ENCODE measurements at places on chromosomes 2 and 18. TPM values are rescaled to one million over a fixed set of nuclear protein-coding genes. Genes with fewer than 3 reads are reported as not detected.

DNA sequence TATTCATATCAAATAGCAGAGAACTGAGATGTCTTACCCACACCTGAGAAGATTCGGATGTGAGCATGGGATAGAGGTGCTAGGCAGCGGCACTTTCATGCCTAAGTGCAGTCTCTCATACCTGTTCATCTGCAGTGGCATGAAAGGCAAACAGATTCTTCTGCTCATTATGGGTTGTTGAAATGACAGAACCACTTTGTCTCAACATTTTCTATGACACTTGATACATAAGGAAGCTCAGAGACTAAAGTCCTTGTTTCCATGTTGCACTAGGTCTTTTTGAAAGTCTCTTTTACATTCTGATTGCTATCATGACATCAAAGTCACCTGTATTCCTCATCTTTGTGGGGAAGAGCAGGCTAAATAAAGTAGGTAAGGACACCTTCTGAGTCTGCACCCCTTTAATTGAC is 8.0 kb upstream of the SCN1A start:
- no peak for DNase-seq

DNA sequence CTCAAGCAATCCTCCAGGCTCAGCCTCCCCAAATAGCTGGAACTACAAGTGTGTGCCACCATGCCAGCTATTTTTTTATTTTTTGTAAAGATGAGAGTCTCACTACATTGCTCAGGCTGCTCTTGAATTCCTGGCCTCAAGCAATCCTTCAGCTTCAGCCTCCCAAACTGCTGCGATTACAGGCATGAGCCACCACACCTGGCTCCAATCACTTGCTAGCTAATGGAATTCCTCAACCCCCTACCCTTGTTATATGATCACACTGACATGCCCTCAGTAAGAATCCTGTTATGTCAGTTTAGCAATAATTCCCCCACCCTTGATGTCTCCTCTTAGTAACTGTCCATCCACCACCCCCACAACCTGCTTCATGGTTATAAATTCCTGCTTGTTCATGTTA is 12.3 kb downstream of the CHN1 start:
- DNase-seq = no peak

- DNase-seq = no peak
These were observed 43.1 kb upstream of the NABP1 start for GRCh38 chr2:191634791-191635190.

DNA sequence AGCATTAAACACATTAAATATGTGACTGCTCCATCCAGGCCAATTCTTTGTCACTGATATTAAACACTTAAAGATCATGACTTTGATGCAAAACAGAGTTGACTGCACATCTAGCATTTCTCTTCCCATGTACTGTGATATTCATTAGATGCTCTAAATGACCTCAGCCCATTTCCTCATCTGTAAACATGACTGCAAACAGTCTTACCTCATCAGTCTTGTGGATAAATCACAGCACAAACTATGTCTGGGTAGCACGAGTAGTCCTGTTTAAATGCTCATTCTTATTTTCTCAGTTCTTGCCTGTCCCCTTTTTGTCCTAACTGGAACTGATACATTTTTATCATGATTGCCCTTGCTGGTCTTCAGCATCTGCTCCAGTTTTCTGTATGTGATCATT is 1974.8 kb upstream of the LRRTM1 start:
- DNase-seq = no peak

DNA sequence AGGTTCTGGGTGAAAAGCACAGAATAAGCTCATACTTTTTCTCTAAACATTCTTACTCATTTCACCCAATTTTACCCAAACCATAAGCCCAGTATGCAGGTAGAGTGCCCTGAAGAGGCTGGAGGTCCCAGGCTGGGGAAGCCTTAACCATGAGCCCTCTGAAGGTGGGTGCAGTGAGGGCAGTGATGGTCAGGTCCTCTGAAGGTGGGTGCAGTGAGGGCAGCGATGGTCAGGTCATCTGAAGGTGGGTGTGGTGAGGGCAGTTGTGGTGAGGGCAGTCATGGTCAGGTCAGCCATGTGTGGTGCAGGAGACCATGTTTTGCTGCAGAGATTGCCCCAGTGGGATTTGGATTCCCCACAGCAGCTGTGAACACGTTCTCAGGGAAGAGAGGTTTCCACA is 148.8 kb downstream of the SNTG2 start:
- DNase-seq = no peak

DNA sequence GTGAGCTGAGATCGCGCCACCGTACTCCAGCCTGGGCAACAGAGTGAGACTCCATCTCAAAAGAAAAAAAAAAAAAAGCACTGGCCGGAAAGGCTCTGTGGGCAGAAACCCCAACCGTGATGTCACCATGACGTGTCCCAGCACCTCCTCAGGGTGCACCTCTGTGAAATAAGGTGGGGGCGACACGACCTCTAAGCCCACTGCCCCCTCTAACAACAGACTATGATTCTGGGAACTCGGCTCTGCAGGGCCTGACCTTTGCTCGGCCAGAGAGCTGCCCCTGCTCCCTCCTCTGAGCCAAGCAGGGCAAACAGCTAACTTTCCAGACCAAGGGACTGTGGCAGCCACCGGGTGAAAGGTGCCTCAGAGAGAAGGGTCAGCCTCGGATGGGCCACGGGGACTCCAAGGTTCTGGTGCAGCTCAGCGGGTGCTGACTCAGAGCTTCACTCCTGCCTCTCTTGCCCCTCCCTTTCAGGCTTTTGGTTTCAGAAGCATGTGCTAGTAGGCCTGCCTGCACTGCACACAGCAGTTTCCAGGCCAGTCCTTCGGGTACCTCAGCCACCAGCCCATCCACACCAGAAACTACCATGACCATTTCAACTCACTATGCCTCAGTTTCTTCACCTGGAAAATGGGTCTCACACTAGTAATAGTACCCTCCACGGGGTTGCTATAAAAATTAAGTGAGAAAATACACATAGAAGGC is 8.0 kb downstream of the TMBIM1 start:
- no peak for DNase-seq

DNA sequence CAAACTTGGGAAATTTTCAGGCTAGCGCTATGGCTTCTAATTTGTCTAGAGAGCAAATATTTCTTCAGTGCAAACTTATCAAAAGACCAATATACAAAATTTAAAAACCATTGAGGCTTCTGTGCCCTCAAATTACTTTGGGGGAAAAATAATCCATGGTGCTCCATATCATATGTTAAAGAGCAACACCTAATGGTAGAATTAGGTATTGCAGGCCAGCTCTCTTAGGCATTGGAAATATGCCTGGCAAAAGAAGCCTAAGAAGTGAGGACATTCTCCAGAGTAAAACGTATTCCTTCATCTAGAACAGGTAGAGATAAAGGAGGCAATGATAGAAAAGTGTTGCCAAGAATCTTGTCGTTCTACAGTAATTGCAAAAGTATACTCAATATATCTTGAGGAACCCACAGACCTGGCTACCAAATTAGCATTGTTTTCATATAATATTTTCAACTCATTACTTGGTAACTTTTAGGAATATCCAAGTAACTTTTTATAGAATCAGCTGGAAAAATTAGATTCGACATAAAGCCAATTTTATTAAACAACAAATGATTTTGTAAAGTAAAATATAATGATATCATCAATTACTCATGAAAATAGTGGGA is 401.1 kb downstream of the BCL11A start:
- DNase-seq = no peak

- DNase-seq = no peak
These were observed 16.1 kb downstream of the SPATS2L start for GRCh38 chr2:200322607-200323006.

DNA sequence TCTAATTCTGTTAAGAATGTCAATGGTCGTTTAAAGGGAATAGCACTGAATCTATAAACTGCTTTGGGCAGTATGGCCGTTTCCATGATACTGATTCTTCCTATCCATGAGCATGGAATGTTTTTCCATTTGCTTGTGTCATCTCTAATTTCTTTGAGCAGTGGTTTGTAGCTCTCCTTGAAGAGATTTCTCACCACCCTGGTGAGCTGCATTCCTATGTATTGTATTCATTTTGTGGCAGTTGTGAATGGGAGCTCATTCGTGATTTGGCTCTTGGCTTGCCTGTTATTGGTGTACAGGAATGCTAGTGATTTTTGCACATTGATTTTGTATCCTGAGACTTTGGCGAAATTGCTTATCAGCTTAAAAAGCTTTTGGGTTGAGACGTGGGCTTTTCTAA is 38.3 kb upstream of the WDR75 start:
- DNase-seq = no peak

Gene UGT1A5
- polyA plus RNA-seq = not detected

Gene GALNT13
- 1.0 TPM for polyA plus RNA-seq

Gene ANKRD30B
- polyA plus RNA-seq = not detected

Gene CACNB4
- not detected for polyA plus RNA-seq

Measured in muscle of arm (tissue), 14 donors.